MCF 10A (cell line): ENCODE measurements at places on chromosomes 3 and 15.

DNA sequence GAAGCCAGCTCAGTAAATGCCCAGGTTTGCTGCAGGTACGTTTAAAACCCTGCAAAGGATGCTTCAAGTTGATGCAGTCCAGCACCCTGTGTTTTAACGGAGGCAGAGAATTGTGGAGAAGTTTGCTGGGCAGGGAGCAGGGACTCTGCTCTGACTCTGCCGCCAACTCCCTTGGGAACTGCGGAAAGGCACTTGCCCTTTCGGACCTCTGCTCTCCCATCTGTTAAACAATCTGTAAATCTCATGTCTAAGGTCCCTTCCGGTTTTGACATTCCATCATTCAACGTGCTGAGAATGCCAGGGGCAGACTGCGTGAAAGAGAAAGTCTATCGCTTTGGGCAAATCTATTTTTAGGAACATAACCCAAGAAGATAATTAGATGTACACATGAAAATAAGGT, 184.5 kb downstream of the OPA1 start:
- DNase-seq: no peak

- DNase-seq: peak; percentile 6
These were observed 32.0 kb upstream of the ZNF445 start for GRCh38 chr3:44509393-44509921.

GRCh38 chr15:62749036-62749815, 293.3 kb upstream of the TPM1 start:
- DNase-seq: no peak

DNA sequence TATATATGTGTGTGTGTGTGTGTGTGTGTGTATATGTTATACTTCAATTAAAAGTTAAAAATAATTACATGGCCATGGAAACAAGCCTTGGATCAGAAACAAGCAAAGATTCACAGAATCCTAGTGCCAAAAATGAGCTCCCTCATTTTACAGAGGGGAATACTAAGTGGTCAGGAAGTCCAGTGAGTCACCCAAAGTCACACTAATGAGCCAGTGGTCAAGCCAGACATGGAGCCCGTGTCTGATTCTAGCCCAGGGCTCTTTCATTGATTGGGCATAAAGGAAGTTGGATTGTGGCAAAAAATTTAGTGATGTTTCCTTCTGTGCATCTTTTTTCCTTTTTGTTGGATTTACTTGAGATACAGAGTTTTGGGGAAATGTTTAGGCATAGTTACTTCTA, 152.5 kb upstream of the NPHP3 start:
- no peak for DNase-seq

GRCh38 chr3:57446318-57446841, 97.8 kb downstream of the DNAH12 start:
- no peak for DNase-seq

GRCh38 chr3:152817400-152817799, 17.5 kb upstream of the P2RY1 start:
- no peak for DNase-seq

DNA sequence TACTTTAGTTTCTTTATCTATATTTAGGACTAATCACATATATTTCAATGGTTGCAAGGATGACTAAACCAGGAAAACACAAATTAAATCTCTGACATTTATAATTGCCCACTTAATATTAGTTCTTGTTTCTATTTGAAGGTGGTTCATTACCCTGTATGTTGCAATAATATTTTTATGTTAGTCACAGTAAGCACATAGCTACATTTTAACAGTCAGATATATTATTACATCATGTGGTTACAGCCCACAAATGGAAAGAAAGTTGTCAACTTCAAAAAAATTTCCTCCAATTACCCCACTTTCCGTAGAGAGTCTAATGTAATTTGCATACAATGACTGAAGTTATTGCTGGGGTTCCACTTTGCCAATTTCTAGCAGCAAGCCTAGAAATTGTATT, 114.6 kb downstream of the TUSC7 start:
- no peak for DNase-seq

- DNase-seq: no peak
These were observed 1082.6 kb upstream of the EPHA6 start for GRCh38 chr3:95731753-95732152.

DNA sequence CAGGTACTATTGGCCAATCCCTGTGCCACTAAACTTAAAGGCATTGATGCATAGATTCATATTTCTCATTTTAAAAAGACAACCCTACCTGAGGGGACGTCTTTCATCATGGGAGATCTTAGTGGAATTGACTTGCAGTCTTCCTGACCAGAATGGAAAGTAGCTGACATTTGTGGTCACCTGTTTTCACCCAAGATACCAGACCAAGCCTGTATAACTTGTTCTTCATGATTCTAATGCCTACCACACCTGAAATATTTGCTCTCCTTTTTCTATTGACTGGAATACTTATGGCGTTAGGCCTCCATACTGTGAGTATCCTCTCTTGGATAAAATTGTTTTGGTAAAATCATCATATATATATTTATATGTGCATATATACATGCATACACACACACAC, 54.7 kb upstream of the XCR1 start:
- DNase-seq: no peak

- peak; percentile 29 for DNase-seq
These were observed 54.7 kb downstream of the TM2D3 start for GRCh38 chr15:101597360-101597928.

DNA sequence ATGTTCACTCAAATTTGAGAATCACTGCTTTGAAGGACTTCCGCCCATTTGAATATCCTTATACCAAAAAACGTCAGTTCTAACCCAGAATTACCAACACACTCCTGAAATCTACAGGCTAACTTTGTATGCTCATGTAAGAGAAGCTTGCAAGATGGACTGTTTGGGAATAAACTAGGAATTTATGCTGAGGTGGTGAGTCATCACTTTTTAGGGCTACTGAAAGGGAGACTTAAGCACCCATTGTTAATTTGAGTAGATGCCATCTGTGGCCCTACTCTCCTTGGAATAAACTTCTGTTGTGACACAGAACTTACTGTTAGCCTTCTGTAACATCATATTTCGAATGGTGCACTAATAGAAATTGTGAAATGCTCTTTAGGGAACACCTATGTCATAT, 74.6 kb downstream of the FGF12 start:
- no peak for DNase-seq

DNA sequence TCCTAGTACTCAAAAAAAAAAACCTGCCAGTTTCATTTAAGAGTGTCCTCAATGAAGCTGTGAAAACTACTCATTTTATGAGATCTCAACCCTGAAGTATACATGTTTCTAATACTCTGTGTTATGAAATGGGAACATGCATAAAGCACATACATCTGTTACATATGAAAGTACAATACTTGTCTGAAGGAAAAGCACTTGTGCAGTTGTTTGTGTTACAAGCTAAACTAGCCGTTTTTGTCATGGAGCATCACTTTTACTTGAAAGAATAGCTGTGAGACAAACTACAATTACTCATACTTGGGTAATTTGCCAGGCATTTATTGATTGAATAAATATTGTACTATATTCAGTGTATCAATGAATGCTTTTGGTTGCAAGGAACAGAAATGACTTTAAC, 72.7 kb downstream of the TIPARP start:
- DNase-seq: no peak

DNA sequence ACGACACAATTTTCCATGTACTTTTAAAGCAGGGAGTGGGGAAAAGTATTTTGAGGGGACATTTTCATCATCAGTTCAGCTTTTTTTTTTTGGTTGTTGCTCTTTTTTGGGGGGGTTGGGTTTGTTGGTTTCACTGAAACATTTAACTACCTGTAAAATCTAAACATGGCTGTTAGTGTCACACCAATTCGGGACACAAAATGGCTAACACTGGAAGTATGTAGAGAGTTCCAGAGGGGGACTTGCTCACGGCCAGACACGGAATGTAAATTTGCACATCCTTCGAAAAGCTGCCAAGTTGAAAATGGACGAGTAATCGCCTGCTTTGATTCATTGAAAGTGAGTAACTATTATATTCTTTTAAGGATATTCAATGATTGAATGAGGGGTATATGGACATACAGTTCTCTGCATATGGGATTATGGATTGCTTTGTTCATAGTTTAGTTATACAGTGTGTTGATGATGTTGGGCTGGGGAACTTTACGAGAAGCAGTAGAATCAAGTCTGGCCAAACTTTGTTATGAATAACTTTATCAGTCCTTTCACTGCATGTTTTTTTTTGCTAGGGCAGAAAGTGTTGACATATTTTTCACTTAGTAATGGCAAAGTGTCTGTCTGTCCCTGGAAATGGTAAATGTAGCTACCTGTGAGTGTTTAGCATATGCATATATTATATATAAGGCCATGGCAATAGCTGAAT, 31.5 kb downstream of the MBNL1 start:
- no peak for DNase-seq

DNA sequence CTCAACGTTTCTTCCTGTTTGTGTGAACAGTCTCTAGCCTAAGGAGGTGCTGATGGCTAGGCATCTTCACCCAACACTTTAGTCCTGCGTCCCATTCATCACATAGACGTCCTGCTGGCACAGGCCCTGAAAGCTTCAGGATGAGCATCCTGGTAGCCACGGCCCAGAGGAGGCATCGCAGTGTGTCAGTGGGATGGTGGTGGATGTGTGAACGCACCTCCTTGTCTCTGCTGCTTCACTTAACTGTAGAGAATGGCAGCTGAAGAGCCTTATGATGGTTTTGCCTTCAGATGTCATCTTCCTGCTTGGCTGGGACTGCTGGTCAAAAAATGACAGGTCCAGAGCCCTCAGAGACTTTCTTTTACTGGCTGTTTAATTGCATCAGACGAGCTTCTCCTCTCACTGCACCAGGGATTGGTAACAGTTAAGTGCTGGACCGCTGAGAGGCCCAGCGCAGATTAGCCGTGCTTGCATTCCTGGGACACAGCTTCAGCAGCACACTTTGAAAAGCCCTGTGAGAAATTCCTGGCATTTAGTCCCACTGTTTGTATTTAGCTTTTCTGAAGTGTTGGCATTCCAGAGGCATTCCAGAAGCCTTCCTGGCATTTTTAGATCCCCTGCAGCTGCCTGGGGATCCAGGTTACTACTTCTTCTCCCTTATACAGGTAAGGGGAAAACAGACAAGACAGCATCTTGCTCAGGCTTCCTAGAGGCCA, 132.4 kb upstream of the PLXNA1 start:
- no peak for DNase-seq

DNA sequence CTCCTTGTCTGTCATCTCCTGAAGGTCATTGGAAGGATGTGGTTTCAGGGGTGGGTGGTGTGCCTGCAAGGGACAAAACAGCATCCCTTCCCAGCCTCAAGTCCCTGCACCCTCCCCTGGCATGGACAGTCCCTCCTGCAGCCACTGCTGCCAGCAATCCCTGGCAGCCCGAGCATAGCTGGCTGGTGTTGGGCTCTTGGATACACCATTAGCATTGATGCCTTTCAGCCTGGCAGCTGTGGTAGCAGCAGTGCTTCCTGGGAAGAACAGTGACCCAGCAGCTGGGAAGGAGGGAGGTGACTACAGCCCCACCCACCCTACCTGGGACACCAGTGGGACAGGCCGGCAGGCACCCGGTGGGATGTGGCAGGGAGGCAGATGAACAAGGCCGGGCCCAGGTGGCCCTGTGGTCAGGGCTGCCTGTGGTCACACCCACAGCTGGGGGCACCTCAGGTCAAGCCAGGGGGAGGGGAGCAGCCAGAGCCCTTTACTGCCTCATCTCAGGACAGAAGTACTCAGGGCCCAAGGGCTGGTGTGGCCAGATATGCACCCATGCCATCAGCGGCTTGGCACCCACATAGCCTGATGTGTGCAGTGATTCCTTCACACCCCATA, 32.9 kb upstream of the TMEM115 start:
- no peak for DNase-seq

- no peak for DNase-seq
These were observed 111.4 kb downstream of the OPA1 start for GRCh38 chr3:193704431-193704830.

DNA sequence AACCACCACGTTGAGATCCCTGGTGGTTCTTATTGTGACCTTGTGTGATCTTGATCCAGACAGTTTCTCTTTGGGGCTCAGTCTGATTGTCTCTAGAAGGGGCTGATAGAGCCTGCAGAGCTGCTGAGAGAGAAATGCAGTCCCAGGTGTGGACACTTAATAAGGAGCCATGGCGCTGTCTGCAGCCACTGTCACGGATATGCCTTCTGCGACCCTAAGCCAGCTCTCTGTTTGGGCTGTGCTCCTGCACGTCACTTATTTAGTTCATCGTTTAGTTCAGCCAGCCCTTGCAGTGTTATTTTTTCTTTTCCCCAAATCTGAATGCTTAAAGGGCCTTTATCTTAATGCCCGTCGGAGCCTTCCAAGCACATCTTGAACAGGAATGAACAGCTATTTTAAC, 12.0 kb downstream of the SLC6A1 start:
- DNase-seq: no peak
